GM12891 (cell line): ENCODE measurements at places on chromosomes 4 and X.

- DNase-seq, result no peak
Measured at GRCh38 chrX:151970661-151971060, 3.8 kb downstream of the GABRE start.

- no peak for DNase-seq
Measured at GRCh38 chr4:7291372-7292114, 99.2 kb downstream of the SORCS2 start.

DNA sequence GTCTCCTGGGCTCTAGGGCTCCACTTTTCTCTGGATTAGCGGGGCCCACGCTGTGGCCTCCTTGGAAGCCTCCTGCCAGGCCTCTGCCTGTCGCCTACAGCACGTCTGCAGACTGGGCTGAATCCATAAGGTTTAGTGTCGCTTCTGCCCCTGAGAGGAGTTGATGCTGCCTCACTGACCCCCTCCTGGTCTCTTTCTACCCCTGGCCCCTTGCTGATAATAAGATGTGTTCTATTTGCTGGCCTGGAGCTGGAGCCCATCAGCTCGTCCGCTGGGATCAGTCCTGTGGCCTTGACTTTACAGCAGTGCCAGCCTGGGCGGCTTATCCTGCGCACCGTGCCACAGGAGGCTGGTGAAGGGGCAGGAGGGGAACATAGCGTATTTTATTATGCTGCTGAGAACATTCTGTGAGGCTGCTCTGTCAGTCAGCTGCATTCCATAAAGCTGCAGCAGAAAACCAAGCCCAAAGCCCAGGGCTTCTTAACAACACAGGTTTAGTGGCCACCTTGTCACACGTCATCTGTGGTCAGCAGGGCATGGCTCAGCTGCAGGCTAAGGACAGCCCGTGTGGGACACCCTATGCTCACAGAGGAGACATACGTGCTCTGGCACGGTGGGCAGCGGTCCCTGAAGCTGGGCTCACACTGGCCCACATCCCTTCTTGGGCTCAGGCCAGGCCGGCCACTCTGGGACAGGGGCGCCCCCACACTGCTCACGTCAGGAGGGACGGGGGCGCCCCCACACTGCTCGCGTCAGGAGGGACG, 29.3 kb upstream of the HGFAC start:
- no peak for DNase-seq

GRCh38 chrX:36961590-36961989, 46.6 kb upstream of the FAM47C start:
- no peak for DNase-seq

DNA sequence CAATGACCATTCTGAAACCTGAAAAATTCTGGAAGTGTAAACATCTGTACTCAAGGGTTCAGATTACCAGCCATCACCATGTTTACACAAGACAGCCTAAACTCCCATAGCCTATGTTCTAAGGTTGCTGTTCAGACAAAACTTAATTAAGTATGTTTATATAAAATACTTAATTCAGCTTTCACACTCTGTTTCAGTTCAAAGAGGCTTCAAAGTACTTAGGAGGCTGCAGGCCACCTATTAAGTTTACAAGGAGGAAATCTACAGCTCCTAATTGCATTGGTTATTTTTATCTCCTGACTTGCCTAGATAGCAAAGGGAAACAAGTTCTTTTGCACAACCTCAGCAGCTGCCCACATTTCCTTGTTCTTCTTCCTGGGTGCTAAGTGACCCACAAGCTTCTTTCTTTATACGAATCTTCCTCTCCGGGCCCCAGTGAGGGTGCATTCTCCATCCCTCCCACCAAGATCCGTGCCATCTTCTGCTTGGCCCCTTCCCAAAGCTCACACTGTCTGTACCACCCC, 2.0 kb downstream of the GAK start:
- DNase-seq, result no peak
